ENCODE measurements at places on chromosomes 1 and 21. TPM values are rescaled to one million over a fixed set of nuclear protein-coding genes. Genes with fewer than 3 reads are reported as not detected.

DNA sequence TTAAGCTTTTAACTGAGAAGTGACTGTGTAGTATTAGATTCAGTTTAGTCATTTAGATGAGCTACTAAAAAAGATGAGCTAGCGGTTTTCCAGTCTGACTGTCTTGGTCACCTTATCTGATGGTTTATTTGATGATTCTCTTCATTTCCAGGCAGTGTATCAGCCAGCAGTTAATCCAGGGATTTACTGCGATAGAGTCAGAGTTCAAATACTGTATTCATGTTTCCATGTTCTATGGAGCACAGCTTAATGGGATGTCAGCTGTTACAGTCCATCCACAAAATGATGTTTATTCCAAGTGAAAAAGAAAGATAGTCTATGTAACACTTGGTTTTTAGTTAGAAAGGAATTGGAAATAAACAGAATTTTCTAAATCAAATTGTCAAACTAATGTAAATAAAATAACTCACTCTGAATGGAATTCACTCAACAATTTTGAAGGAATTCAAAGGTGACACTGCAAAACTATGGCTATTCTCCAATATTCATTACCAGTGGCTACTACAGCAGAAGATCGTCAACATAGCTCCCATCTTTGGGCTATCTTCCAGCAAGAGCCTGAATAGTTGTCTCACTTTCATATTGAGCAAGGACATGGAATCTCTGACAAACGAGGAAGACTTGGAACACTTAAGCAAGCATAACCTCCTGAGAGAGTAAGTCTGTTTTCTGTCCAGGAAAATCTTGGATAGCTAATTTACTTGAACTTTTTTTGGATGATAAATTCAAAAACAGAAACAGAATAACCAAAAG lies 54.6 kb upstream of the DPT start:
- DNase-seq: peak; percentile 88

- DNase-seq: peak; percentile 7
Measured at GRCh38 chr1:245650441-245650960, 495.7 kb downstream of the KIF26B start.

DNA sequence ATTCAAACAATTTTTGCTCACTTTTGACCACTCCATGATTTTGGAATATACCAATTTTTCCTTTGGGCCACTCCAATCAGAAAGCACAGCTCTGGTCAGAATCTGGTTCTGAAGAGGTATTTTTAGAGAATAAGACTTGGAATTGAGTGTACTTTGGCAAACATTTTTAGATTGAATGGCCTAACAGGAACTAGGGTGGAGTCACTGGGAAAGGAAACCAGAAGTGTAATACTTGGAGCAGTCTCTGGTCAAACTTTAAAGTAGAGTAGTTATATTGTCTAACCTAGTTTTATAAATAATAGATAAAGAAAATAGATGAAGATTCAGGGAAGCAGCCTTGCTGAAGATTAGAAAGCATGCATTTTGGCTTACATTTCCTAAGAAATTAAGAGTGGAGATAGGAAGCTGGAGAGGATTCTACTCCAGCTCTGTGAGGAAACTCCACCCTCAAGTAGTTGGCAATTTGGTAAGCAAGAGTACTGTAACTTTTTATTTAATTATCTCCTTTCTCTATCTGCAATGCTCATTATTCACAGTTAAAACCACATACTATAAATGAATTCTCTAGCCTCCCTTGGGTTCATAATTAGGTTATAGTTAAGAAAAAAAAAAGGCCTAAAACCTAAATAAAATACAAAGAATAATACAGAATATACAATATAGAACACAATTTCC lies 15.8 kb downstream of the STIL start:
- peak; percentile 24 for DNase-seq

DNA sequence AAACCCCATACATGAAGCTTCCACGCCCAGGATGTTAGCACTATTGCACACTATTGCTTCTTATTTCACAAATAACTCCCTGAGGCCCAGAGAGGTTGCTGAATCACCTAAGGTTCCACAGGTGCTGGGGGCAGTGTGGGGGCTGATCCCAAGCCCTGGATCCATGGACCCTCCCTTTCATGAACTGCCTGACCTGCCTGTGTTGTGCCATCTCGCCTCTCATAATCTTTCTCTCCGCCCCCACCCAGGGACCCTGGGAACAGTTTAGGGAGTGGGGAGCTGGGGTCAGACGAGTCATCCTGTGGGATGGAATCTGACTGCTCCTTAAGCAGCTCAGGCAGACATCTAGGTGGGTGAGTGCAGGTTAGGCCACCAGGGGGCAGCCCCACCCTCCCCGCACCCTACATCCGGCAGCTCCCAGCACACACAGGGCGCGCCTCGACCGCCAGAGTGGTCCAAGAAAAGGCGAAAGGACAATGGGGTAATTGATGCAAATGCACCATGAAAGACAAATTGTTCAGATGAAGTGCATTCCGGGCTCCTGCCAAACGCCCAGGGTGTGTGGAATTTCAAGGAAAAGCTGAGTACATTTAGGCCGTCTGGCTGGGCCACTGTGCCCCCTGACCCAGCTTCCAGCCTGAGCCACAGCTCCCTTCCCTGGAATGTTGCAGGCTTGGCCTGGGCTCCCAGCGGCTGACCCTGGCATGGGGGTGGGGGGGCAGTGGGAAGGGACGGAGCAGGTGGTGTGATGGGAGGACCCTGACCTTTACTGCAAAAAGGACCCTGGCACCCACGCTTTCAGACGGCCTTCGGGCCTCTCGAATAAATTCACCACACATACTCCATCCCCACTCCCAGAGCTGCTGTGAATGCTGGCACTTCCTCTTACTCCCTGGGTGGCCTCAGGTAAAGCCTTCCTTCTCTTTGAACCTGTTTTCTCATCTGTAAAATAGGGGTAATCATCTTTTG lies 20.8 kb downstream of the PHLDA3 start:
- peak; percentile 82 for DNase-seq

Gene SRM
- total RNA-seq: 48.0 TPM

DNA sequence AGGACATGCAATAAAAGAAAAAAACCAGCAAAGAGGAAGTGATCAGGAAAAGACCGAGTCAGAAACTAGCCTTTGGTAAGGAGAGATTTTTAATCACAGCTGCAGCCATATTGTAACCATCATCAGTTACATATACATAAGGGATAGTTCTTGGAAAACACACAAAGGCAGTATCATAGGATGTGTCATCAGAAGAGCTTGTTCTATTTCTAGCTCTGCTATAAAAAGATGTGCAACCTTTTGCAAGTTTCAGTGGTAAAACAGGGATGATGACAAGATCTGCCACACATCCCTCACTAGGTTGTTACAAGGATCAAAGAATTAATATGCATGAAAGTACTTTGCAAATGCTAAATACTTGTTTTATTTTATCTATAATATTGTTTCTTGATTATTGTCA lies 342.0 kb downstream of the VAV3 start:
- peak; percentile 79 for DNase-seq

DNA sequence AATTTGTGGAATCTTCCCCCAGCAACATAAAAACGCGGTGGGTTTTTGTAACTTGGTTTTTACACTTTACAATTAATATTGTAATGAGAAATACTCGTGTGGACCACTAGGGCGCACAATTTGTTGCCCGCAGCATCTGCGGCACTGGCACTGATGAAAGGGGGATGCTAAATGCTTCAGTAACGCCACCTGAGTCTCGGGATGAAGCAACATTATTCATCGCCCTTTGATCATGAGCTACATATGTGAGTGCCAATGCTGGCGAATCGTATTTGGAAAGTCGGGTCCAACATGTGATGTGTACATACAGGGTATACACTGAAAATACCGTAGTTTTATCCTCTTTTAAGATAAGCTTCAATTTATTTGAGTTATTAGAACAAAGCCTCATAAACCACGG lies 34.2 kb upstream of the COX20 start:
- peak; percentile 62 for DNase-seq

DNA sequence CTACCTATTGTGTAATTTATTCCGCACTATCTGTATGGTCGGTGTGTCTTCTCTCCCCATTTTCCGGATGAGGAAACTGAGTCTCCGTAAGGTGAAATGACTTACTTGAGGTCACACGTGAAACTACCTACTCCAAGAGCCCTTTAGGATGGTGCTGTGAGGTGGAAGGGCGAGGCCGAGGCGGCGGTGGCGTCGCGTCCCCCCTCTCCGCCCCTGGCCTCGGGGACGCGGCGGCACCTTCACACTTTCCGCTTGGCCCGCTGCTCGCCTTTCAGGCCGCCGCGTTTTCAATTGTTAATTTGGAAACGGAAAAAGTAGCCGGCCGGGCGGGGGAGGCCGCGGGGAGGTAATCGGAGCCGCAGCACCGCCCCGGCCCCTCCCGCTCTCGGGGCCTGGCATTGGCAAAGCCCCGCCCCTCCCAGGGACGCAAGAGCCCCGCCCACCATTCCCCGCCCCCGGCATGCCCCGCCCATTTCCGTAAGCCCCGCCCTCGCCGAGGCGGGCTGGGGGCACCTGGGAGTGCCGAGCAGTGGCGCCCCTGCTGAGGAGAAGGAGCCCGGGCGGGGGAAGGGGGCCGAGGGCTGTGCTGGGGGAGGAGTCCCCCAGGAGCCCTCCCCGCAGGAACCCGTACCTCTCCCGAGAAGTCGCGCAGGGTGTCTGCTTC lies 18.6 kb downstream of the KCNQ4 start:
- DNase-seq: peak; percentile 92

DNA sequence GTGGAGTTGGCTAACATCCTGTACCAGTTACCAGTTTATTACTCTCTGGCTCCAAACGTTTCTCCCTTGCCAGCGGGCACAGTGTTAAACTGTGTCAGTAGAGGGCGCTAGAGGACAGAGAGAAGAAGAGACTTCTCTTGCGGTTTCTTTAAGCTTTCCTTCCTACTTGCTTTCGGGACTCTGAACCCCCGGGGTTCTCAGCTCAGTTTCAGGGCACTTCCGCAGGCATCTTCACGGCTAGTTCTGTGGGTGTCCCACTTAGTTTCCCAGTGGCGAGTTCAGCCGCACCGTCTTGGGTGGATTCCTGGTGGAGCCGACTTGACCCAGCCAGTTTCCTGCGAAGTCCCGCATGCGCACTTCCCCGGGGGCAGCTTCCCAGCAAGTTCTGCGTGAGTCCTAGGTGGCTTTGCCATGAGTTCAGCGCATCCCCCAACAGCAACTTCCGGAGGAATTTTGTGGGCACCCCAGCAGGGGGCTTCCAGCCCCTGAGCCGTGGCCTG lies 37.9 kb upstream of the BTG2 start:
- DNase-seq: peak; percentile 90

DNA sequence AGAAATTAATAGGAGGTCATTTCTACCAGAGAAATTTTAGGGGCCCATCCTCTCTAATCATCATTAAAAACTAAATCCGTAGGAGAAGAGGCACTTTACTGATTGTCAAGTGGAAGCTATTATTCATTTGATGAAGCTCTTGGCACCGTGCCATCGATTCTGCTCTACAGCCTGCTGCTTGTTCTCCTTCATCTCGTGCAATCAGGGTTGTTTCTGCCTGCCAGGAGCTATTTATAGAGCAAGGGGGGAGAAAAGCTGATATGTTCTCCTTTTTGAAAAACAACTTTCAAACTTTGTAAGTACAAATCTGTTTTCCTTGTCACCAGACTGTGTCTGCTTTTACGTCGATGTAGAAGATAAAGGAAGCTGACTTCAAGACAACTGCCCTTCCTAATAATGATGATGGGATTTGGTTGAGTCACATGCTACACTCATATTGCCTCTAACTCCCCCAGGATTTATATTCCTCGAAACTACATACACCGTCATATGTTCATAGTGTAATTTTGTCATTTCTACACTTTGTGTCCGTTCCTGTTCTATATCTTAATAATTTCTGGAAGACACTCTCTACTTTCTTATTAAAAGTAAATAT lies 169.6 kb upstream of the LHX8 start:
- DNase-seq: peak; percentile 8

Gene NKAIN1
- total RNA-seq: not detected

Gene FCRL4
- total RNA-seq: not detected
